ENCODE measurements at places on chromosomes 11 and 22.

GRCh38 chr11:33582636-33583325 lies 117.8 kb downstream of the C11orf91 start:
- no peak for DNase-seq

DNA sequence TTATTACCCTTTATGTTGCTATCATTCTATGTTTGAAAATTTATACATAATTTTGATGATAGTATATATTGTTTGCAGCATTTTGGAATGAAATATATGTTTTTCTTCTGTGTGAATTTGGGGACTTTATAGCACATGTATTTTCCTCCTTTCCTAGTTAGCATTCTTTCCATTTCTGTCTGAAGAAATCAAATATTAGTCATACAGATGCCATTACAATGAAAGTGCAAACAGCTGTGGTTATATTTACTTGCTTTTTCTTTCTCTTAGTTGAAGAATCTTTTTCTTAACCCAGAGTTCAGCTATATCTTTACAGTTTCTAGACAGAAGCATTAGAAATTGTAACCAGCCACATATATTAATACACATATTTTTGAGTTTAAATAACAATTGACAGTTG lies 753.1 kb upstream of the ARHGAP42 start:
- no peak for DNase-seq

DNA sequence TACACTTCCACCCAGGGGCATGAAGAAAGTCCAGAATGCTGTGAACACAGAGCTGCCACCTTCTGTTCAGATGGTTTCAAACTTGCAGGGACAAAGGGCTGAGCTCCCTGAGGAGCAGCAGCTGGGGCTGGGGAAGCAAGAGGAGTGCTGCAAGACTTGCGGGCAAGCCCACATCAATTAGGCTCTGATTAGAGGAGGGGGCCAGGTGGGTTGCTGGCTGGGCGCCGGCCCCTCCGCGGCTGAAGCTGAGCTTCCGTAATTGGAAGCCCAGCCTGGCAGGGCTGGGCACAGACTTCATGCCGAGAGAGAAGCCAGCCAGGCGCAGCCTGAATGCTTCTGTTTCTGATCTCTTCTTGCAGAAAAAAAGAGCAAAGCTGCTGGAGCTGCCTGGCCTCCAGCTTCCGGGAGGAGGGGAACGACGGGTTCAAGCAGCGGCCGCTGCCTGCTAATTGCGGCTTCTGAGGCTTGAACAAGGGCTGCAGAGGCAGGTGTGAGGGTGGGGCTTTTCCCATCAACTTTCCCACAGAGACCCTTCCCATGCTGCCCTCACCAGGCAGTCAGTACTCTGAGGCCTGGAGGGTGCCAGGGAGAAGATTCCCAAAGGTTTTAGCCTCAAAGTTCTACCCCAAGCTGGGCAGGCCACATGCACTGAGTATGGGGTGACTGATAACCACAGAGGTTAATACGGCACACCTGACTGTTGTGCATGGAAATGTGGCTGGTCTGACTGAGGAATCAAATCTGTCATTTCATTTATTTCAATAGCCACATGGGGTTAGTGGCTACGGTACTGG lies 91.1 kb upstream of the LMO1 start:
- no peak for DNase-seq

DNA sequence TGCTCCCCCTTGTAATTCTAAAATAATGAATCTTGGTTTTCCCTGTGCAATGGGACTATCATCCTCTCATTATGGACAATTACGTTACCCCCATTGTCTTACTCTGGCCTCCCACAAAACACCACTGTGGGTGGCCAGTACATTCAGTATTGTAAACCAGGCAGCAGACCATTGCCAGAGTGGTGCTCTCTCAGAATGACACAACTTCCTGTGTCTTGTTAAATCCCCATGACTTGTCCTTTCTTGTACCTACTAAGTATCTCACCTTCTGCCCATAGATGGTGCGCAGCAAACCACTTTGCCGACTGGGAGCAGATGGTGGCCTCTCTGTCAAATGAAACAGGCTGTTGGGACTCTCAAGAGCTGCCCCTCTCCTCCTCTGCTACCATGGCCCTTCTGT lies 287.1 kb upstream of the RAG2 start:
- no peak for DNase-seq

GRCh38 chr22:31143038-31143437 lies 2.7 kb upstream of the PLA2G3 start:
- no peak for DNase-seq

- DNase-seq, result no peak
Measured at GRCh38 chr22:31346733-31347250, 646 bp upstream of the PATZ1 start.

DNA sequence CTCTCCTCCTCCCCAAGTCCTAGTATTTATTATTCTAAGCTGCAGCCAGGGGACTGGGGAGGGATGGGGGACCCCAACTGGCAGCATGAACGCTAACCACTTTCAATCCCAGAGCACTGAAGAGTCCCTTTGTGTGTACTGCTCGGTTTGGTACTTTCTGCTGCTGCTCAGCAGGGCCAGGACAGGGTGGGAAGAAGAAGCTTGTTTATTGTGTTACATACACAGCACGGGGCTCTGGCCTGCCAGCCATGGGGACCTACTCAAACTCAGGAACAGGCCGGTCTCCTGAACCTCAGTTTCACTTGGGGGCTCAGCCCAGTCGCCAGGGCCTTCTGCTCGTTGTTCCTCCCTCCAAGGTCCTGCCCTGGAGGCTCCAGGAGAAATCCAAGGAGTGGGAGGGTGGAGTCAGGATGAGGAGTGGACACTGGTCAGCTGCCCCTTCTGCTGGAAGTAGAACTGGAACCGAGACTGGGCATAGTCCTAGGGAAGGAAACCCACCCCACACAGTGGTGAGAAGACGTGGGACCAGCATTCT lies 616 bp upstream of the CPT1B start:
- DNase-seq, result no peak
